ENCODE measurements at places on chromosomes 2 and 18.
A peak's percentile ranks its signal among the peaks of the same experiment; 100 is the strongest.

DNA sequence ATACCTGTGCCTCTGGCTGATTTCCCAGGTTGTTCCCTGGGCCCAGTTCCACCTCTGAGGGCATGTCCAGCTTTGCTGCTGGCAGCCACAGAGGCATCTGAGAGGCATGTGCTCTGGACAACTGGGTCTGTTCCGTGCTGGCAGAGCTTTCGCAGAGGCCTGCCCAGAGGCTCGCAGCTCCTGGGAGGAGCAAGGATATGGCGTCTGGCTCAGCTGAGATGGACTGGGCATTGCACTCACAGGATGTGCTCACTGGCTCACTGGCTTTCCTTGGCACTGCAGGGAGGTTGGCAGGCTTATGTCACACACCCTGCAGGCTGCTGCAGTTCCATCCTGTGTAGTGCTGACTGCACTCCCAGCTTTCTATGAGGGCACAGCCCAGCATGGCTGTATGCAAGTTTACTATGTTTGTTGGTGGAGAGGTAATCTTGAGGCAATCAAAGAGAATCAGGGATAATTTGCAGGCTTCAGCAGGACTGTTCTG lies 172.3 kb downstream of the PRKCE start:
- no peak for DNase-seq

DNA sequence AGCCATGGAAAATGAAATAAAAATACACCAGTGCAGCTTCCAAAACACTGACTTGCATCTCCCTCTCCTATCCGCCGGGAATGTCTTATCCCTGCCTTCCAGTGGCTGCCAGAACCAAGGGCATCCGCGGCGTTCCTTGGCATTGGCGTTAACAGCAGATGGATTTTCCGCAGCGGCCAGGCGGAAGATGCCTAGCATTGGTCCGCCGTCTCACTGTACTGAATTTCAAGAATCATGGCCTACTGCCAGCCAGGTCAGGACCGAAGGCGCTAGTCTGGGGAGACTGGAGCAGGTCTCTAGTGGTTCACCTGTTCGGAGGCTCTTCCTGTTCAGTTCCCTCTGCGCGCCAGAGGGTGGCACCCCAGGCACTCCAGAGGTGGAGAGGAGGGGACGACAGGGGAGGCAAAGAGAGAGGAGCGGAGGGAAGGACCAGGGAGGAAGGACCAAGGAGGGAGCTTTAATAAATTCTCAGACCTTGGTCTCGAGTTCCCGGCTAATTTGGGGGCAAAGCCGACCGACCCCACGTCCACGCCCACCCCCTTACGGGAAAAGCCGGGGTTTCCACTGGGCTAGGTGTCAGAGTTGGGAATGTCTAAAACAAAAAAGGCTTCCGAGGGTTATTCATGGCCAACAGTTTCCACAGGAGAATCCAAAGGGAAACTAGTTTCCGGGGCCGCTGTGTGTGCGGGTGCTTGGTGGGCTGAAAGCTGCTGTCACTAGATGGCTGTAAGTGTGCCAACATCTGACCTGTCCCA lies 3.7 kb upstream of the BCL2L11 start:
- peak; percentile 53 for DNase-seq

- no peak for DNase-seq
Measured at GRCh38 chr2:117519238-117519637, 295.3 kb upstream of the DDX18 start.

DNA sequence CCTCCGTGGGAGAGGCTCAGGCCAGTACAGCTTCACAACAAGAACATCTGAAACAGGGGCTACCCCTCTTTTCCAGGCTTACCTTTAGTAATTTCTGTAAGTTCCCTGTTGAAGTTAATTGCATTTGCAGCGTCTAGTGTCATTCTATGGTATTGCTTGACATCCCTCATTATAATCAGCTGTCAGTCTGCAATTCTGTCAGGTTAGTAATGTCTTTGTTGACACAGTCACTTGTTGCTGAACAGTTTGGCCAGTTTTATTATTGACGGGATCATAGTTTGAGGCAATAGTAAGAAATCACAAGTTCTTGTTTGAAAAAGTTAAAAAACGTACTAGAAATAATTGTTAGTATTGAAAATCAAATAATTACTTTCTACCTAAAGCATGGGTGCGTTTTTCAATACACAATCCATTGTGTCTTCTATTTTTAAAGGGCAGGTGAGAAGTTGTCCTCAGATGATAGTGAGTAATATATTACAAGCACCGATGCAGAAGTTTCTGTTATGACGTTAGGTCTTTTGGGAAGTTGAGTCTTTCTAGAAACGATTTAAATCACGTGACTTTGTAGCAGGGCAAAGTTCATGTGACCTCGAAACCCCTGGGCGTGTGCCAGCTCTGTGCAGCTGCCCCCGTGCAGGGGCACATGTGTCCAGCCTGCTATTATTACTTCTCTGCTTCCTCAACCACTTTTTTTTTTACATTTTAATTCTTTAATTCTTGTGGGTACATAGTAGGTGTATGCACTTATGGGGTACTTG lies 49.5 kb upstream of the MBP start:
- DNase-seq, result no peak
